ENCODE measurements at places on chromosomes 2 and 18.
A peak's percentile ranks its signal among the peaks of the same experiment; 100 is the strongest.

GRCh38 chr2:10035633-10036032 lies 7.7 kb upstream of the KLF11 start:
- DNase-seq, result no peak

DNA sequence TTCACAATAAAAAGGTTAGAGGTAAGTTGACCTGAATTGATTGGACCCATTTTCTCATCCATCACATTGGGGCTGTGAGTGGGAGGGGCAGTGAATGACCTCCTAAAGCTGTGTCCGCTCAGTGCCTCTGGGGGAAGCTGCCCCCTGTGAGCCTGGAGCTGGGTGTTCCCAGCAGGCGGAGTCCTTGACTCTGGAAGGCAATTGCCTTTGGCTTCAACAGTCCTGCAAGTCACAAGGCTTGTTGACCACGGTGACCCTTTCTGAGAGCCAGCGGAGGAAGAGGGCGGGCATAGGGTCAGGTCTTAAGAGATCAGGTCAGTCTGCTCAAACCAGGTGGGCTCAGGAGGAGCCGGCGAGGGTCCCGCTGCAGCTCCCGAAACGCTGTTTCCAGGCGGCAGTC lies 1.1 kb upstream of the CIDEA start:
- DNase-seq, result no peak

DNA sequence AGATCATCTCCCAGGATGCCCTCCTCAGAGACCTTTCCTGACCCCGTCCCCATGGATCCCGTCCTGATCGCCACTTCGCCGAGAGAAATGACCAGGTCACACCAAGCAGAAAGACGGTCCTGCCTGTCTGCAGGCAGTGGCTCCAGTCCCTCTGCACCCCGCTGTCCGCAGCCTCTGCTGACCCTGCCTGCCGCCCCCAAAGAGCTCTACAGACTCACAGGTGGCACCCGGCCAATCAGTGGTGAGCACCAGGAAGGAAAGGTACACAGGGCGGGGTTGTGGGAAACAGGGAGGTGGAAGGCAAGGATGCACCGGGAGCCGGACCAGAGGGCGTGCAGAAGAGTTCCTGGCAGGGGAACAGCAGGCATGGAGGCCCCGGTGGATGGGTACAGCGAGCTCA lies 94.8 kb downstream of the NDUFA10 start:
- no peak for DNase-seq

- no peak for DNase-seq
Measured at GRCh38 chr2:222611684-222612083, 44.2 kb downstream of the FARSB start.

DNA sequence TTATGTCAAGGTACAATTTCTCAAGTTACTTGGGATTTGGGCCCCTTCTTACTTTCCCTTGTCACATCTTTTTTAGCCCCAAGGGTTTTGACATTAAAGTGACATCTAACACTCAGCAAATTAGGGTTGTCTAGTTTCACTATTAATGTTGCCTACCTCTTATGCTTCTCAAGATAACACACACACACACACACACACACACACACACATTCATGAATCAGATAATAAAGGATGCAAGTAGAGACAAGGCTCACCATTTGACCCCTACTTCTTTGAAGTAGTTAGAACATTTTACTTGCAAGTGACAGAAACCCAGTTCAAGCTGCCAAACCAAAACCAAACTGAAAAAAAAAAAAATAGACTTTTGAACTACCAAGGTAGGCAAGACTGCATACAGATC lies 138.8 kb downstream of the TRIB2 start:
- DNase-seq, result no peak

DNA sequence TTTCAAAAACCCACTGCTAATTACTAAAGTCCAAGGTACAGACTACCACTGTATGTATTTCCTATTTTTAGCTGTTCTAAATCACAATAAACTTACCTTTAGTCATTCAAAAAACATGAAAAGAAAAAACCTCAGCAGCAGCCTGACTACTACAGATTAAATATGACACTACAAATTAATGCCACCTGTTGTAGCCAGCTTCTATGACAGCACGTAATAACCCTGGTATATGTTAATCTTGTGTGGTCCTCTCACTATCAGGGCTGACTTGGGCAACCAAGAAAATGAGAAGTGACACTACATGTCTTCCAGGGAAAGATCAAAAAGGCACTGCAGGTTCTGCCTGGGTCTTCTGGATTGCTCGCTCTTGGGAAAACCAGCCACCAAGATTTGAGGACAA lies 90.6 kb upstream of the FAM124B start:
- DNase-seq, result no peak

DNA sequence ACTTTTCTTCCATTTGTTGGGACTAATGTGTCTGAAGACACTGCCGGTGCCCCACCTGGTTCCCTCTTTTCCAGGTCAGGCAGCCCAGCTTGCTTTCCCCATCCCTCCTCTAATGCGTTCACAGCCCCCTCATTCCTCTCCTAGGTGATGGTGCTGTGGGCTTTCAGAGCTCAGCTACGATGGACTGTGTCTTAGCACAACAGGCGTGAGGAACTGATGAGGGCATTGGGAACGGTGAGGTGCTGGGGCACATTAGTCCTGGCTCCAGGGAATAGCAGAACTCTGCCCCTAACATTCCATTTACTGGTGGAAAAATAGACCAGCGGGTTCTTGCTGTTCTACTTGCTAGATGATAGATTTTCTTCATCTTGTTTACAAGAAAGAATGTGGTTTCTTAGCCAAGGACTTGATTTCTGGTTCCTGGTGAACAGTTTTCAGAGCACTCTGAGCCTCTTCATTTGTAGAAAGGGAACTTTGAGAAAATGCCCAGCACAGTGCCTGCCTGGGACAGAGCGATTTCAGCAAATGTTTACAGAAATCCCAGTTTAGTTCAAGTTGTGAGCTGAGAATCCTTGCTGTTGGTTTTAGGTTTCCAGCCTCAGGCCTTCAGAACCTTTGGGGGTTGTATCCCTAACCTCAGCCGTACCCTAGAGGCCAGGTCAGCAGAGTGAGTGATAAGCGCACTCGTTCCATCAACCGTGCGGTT lies 42.5 kb downstream of the LDLRAD4 start:
- DNase-seq, result no peak

DNA sequence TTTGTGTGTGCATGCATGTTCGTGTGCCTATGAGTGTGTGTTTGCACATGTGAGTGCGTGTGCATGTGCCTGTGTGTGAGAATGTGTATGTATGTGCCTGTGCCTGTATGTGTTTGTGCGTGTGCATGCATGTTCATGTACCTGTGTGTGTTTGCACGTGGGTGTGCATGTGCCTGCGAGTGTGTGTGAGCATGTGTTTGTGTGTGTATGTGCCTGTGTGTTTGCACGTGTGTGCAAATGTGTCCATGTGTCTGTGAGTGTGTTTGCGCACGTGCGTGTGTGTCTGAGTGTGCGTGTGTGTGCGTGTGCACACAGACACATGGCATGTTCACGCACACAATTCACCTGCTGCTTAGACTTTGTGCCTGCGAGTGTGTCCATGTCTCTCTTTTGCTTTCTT lies 853.5 kb upstream of the SALL3 start:
- DNase-seq, result no peak

GRCh38 chr2:38723173-38723572 lies 28.0 kb downstream of the SRSF7 start:
- no peak for DNase-seq

- DNase-seq, result peak; percentile 15
Measured at GRCh38 chr2:168550670-168551069, 94.6 kb downstream of the CERS6 start.

GRCh38 chr2:20487392-20488174 lies 40.7 kb downstream of the RHOB start:
- DNase-seq, result no peak

DNA sequence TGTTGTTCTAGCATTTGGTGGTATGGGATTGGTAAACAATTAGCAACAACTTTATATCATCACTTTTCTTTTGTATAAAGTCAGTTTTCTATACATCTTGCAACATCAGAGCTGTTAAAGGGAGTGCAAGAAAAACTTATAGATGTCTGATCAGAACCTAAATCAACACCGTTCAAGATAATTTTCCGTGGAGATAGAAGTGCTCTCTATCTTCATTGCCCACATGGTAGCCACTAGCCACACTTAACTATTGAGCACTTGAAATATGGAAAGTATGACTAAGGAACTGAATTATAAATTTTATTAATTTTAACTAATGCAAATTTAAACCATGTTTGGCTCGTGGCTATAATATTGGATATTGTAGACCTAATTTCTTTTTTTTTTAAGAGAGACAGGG lies 5.2 kb downstream of the TTC27 start:
- DNase-seq, result no peak

DNA sequence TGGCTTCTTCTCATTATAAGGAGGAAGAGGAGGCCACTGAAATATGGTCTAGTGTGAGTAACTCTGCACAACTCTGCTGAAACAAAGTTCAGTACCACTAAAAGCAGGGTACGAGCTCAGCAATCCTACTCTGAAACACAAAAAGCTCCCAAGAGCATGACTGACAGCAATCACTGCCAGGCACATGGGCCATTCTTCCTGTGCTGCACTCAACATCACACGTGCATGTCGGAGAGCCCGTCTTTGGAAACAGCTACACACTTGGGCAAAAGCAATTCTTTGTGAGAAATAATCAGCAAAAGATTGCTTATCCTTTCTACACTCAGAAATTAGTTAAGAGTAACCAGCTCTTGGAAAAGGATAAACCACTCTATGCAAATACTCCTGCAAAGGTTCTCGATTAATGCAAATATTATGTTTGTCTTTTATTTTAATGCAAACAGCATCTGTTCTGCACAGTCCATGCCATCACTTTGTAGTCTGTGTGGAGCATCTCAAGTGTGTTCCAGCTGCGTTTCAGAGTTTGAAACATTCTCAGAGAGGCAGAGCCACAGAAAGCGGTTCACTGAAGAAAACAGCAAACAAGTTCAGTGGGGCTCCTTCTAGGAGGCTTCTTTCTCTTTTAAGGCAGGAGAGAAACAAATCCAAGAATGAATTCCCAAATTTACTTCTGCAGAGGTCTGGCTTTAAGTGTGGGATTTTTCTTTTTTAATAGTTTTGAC lies 145.0 kb downstream of the HDAC4 start:
- no peak for DNase-seq

DNA sequence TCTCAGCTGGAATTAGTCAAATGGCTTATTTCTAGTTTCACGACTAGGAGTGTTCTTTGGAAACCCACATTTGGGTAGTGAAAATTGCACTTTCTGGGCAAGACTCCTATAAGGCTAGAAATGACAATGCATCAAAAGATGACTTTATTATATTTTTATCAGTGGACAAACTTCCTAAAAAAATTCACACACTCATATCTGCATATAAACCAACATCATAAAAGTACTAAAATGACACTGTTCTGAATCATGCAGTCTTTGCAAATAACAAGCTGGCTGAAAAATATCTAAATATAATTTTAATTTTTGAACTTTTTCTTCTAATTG lies 17.6 kb downstream of the MXD1 start:
- no peak for DNase-seq

- DNase-seq, result no peak
Measured at GRCh38 chr18:21958707-21959450, 210.5 kb upstream of the GATA6 start.

DNA sequence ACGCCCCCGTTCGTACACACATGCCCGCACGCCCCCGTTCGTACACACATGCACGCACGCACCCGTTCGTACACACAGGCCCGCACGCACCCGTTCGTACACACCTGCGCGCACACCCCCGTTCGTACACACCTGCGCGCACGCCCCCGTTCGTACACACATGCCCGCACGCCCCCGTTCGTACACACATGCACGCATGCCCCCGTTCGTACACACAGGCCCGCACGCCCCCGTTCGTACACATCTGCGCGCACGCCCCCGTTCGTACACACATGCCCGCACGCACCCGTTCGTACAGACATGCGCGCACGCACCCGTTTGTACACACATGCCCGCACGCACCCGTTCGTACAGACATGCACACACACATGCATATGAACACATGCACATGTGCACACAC lies 45.7 kb downstream of the SPP2 start:
- no peak for DNase-seq

DNA sequence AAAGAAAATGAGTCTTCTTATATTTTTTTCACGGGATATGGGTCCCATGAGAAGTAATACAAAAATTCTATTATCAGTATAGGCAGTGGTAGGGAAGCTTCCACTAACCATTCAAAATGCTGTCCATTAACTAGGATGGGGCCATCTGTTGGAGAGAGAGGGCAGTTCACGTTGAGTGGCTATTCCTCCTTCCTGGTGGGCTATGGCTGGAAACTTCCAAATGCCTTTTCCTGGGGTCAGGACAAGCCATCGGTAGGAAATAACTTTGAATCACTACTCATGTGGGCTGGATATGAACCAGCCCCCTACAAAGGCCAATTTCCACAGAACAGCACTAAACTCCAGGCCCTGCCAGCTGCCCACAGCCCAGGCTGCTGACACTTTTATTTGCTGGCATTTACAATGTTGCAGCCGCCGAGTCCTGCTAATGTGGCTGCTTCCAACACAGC lies 156.1 kb upstream of the HNRNPA3 start:
- DNase-seq, result peak; percentile 26

- DNase-seq, result no peak
Measured at GRCh38 chr18:22434973-22435608, 17.4 kb upstream of the CTAGE1 start.

DNA sequence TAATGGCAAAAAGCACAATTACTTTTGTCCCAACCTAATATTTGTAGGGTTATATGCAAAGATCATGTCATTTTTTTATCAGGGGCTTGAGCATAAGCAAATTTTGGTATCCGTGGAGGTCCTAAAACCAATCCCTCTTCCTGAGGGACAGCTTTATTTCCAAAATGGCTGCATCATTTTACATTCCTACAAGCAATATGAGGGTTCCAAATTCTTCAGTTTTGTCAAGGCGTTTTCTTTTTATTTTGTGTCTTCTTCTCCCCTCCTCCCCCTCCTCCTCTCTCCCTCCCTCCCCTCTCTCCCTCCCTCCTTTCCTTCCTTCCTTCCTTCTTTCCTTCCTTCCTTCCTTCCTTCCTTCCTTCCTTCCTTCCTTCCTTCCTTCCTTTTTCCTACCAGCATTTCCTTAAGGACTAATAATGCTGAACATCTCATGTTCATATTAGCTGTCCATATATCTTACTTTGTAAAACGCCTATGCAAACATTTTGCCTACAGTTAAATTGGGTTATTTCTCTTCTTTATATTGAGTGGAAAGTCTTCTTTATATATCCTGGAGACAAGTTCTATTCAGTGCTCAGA lies 881.8 kb downstream of the DCDC2C start:
- no peak for DNase-seq

GRCh38 chr18:26405190-26405801 lies 143.1 kb downstream of the KCTD1 start:
- no peak for DNase-seq

Measured in NCI-H748 treated with DMSO at 0.1 percent for 48 hours (cell line).